GM12892 (cell line): ENCODE measurements at places on chromosomes 6 and 20.

DNA sequence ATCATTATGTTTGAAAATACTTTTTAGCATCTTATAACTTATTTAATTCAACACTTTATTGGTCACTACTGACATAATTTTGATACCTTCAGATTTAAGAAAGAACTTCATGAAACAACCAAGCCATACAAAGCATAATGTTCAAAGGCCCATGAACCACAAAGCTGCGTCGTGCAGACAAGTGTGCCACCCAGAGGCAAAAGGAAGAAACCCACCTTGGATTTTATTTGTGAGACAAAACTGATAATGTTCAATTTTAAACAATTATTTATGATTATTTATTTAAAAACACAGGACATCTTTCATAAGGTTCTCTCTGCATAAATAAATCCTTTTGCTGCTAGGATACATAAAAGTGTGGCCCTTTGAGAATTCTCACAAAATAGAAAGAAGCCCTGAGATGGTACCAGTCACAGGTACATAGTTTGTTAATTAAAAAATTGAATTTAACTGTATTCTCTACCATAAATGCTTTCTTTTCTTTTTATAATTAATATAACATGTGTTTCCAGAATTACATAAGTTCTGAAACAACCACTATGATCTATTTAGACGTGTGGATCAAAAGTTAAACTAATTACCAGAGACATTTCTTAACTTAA is 143.7 kb downstream of the RALGAPA2 start:
- DNase-seq = no peak

DNA sequence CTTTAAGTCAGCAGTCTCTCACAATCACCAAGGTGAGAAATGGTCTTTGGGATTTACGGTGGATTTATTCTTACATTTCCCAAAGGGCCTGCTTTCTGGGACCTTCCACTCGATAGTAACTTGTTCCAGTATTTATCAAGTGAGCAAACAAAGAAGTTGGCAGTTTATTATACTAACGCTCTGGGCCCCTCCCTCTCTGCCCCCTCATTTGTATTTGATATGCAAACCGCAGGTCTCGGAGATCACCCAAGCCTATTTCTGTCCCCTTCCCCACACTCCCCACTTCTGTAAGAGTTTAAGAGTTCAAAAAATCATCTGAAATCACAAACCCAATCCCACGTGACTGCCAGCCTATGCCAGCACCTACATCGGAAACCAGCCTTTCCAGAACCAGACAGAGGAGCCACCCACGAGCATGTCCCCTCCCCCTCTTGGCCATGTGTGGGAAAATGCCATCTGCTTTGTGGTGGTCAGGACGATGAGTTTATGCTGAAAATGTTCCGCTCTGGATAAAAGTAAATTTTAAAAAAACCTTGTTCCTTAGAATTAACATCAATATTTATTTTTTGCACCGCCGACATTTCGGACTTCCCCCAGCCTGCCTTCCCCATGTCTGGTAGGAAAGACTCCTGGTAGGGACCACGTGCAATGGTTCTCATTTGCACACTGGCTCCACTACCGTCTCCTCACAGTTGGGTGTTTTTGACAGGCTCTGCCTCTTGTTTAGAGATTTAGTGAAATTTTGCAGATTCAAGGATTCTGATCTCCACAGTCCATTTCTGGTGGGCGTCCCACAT is 281.0 kb downstream of the TFAP2C start:
- no peak for DNase-seq

DNA sequence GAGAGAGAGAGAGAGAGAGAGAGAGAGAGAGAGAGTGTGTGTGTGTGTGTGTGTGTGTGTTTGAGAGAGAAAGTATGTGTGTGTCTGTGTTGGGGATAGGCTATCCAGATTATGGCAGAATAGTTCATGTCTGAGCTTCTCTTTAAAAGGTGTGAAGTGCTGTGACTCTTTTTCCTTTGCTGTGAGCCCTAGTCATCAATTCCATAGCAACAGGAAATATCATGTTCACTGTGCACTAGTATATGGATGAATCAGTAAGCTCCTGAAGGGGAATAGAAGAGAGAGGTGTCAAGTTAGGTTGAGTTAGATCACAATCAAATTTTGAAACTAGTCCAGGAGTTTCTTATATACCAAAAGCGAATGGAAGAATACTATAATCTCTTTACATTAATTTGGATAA is 318.7 kb downstream of the RFPL4B start:
- DNase-seq = no peak

GRCh38 chr6:133632206-133632605 is 256.7 kb upstream of the TCF21 start:
- no peak for DNase-seq

DNA sequence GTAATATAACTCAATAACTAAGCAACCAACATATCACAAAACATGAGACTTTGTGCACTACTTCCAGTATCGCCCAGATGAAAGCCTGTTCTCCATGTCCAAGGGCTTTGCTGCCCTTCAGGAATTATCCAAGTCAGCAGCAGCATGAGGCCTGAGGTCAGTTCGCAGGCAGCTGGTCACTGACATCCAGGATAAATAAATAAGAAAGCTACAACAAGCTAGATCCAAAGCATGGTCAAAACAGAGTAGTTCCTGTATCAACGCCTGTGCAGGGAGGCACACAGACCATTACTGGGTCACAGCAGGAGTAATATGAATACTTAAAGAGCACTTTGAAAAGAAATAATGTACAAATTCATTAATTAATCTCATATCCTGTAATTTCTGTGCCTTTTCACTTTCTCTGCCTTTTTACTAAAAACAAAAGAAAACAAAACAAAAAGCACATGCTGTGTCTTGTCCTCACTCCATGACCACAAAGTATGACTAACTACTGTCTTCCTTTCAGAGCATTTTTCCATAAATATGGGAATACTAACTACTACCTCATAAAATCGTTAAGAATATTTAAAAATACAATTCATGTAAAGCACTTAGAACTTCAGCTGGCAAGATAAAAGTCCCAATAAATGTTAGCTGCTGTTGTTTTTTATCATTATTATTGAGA is 374.9 kb upstream of the IRAK1BP1 start:
- DNase-seq = no peak

DNA sequence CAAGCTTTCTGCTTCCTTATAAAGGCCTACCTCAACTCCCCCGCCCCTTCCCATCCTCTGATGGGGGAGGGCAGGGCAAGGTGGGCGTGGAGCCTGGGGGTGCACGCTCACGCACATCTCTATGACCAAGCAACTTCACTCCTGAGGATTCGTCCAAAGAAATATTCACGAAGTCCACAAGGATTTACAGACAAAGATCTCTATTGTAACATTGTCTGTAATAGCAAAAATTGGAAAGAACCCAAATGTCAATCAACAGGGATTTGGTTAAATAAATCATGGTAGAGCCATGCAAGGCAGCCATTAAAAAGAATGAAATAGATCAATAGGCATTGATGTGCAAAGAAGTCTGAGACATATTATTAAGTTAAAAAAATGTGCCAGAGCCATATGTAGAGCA is 130.4 kb upstream of the AFDN start:
- no peak for DNase-seq

- DNase-seq = no peak
Observed at GRCh38 chr6:148323344-148323743, 19.3 kb upstream of the SASH1 start.
